ENCODE measurements at places on chromosomes 3 and 15.

GRCh38 chr3:141336672-141337522 is 31.4 kb upstream of the ZBTB38 start:
- no peak for DNase-seq

GRCh38 chr3:174541708-174542315 is 317.3 kb upstream of the NAALADL2 start:
- no peak for DNase-seq

DNA sequence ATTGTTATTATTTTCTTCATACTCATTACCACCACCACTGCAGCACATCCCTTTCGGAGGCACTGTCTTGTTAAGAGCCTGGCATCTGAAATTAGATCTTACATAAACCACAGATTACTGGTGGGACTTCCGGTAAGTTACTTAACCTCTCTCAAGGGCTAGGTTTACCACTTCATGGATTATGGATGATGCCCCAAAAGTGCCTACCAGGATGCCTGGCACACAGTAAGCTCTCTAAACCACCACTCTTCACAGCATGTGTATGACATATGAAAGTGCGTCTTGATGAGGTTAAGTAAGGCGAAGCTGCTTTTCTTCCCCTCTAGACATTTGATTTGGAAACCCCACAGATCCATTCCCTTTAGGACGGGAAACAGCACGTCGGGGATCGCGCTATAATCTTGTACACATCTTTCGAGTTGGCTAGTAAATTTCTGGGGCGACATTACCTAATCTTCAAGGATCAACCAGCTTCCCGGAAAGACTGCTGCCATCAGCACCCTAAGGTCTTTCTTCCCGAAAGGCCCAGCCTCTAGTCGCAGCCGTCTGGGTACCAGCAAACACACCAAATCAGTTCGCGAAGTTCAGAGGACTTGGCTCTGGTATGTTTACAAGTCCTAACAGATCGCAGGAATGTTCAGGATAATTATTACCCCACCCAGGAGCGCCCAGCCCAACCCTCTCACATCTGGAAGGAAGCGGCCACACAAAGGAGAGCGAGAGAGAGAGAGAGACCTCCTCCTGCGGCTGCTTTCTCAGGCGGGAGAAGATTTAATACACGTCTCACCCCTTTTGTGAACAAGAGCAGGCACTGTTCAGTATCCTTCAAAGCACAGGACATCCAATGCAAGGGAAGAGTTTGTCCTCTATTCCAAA is 155.1 kb upstream of the FRMD4B start:
- DNase-seq: no peak

DNA sequence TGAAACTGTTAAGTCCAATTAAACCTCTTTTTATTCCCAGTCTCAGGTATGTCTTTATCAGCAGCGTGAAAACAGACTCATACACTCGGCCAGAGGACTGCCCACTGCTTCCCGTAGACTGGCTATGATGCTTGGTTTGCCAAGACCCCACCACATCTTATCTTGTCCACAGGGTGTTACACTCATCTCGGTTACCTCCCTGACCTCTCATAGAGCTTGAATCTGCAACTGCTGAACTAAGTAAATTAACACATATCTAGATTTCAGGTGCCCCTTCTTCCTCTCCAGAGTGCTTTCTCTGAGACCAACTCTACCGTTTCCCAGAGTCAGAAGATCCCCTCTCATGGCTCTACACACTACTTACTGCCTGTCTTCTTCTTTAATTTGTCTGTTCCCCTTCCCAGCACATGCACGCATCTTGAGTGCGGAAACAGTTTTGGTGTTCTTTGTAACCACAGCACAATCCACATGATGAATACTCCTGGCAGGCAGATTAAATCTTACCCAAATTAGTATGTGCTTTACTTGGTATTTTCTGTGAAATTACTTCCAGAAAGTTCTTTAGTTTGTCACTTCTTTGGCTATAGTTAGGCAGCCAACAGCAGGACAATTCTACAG is 49.7 kb downstream of the CD200 start:
- no peak for DNase-seq

GRCh38 chr15:78195735-78196201 is 38.6 kb downstream of the ACSBG1 start:
- no peak for DNase-seq

- no peak for DNase-seq
Observed at GRCh38 chr3:137869022-137869421, 104.9 kb downstream of the SOX14 start.

DNA sequence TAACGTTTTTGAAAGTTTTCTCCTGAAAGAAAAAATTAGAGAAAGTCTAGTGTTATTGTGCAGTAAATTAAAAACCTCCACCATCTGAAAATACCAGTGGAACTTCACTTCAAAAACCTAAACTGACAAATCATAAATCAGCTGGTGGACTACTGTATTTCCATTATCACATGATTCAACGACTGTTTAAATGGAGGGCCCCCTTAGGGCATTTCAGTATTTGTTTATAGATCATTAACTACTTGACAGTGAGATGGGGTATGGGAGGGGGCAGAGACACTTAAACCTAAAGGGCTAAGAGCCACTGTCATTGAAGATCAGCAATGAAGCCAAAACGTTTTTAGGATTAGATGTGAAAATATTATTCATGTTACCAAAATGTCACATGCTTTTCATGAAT is 8.8 kb upstream of the C15orf61 start:
- no peak for DNase-seq

DNA sequence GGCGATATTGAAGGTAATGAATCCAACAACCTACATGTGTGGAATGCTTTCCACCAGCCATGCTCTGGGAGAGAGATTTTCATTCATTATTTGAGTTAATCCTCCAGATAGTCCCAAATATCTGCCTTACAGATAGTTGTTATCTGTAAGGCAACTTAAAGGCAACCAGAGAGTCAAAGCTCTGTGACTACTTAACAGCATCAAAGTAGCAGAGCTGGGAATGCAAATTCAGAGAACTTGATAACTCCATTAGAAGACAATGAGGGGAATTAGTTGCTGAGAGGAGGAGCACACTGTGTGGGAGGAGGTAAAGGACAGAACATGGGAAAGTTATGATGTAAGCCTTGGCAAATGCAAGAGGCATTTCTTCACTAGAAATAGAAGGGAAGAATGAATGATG is 10.5 kb upstream of the CRBN start:
- DNase-seq: no peak

DNA sequence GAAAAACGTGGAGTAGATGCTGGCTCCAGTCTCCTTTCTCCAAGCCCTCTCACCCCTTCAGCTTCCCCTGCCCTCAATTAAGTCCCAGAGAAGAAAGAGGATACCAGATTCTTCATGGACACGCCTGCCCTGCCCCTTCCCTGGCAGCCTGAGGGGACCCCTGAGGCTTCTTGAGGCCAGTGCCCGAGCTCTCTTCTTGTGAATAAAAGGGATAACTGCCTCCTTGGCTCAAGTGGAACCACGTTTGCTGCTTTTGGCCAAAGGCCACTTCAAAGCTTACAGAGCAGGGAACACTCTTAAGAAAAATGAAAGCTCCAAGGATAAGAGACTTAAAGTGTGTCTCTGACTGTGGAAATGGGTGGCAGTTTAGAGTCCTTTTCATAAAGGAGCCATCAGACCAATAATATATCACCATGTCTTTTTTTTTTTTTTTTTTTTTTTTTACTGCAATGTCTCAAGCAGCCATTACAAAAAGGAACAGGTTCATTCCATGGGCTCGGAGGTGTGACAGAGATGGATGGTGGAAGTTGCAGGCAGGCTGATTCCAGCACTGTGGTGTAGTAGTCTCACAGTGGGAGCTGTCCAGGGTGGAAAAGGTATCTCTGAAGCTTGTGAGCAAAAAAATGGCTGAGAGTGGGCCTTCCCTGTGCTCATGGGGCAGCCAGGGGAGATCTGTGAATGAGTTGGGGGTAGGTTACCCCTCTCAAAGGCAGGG is 108.8 kb downstream of the SEMA5B start:
- no peak for DNase-seq

GRCh38 chr3:15023249-15023648 is 41.9 kb downstream of the MRPS25 start:
- no peak for DNase-seq

- no peak for DNase-seq
Observed at GRCh38 chr3:155065537-155065936, 14.6 kb upstream of the MME start.

DNA sequence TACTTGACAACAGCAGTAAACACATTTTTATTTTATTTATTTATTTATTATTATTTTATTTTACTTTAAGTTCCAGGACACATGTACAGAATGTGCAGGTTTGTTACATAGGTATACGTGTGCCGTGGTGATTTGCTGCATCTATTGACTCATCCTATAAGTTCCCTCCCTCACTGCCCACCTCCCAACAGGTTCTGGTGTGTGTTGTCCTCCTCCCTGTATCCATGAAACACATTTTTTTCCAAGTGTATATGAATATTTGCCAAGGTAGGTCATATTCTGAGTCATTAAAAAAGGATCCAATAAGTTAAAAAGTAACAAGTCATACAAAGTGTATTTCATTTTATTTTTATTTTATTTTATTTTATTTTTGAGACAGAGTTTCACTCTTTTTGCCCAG is 567.3 kb upstream of the KCNMB2 start:
- no peak for DNase-seq

DNA sequence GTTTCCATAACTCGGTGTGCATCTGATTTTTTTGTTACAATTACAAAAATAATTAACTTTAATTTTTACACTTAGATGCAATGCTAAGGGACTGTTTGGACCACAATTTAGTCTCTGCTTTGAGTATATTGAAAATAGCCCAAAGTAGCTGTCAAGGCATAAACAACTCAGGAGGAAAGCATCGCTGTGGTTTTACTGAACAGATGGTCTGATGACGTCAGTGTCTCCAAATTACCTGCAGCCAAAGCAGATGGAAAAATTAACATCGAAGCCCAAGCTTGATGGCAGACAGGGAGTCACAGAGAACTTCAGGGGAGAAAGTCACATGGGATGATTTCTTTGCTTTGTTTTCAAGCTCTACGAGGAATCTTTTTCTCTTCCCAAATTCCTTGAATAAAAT is 83.1 kb upstream of the PLCL2 start:
- DNase-seq: no peak

DNA sequence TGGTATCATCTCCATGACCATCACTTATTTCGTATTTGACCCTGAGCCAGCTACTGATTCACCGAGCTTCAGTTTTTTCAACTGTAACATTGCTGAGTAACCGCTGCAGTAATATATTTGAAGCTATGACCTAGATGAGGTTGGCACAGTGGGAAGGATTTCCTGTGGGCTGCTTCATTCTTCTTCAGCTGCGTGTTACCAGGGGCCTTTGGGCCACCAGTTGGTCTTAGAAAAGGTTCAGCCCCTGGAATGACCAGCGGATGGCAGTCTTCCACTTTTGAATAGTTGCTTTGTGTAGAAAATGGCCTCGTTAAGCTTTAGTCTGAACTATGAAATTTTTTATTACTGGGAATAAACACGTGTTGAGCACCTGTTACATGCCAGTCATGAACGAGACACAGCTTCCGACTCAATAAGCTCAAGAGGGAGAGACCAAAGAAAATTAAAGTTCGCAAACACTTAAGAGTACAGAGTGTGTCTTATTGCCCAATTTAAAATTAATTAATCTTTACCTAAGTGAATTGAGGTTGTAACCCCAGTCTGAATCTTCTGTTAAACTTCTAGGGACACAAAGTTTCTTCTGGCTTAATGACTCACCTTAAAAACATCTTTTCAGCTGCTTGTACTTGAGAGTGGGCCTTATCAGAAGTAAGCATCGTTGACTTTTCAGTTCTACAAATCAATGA is 57.6 kb upstream of the NR2E3 start:
- DNase-seq: no peak

- DNase-seq: no peak
Observed at GRCh38 chr3:148924562-148924961, 59.5 kb downstream of the CPA3 start.

- peak; percentile 25 for DNase-seq
Observed at GRCh38 chr3:179563271-179563783, 601 bp downstream of the ACTL6A start.

GRCh38 chr3:172449466-172450149 is 1.4 kb upstream of the GHSR start:
- DNase-seq: no peak

DNA sequence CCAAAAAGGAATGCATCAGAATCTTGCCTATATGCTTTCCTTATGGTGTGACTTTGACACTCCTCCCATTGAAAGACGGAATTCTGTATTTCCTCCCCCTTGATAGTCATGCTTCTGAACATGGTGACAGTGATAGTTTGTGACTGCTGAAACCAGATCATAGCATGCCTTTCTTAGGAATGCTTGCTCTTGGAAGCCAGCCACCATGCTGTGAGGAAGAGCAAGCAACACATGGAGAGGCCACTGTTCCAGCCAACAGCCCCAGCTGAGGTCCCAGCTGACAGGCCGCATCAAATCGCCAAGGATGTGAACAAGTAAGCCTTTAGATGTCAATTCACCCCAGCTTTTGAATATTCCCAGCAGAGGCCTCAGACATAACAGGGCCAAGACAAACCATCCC is 100.1 kb downstream of the IGF2BP2 start:
- DNase-seq: no peak

GRCh38 chr3:56989169-56989976 is 71.1 kb upstream of the SPATA12 start:
- DNase-seq: no peak

DNA sequence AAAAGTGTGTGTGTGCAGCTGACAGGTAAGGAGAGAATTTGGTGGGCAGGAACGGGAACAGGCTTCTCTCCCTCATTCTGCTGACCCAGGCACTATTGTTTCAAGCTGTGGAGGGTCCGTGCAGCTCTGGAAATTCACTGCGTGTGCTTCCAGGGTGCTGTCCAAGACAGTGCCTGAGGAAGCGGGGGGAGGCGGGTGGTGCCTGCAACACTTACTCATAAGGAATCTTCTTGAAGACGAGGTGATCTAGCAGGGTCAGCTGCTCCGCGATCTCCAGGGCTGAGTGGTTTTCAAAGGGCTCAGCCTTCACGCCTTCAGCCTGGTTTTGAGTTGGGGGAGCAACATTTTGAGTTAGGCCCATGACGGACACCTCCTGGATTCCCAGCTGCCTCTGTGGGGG is 46.6 kb upstream of the CTSH start:
- DNase-seq: no peak

GRCh38 chr3:125310623-125311081 is 64.5 kb downstream of the ZNF148 start:
- peak; percentile 15 for DNase-seq

DNA sequence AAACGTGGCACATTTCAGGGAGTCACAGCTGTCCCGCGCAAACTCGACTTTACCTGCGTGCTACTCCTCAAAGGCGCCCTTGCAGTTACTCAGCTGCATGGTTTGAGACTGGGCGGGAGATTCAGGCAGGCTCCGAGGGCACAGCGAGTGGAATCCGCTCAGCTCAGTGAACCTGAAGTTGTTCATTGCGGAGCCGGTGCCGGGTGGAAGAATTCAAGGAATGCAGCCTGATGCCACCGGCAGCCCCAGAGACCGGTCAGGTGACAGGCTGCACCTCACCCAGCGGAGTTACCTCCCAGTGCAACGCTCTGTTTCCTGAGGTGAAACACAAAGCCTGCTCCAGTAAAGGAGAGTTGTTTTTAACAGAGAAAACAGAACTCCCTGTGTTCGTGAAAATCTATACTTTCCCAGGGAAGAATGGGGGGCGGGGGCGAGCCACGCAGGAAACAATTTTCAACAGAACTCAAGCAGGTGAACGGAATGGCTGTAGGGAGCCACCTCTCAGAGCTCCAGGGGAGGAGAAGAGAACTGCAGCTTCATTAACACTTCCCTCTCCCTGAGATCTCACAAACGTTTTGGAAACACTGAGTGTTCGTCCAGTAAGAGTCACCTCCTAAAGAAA is 3.8 kb downstream of the VEPH1 start:
- no peak for DNase-seq
